Activated naive CD4-positive, alpha-beta T cell treated with anti-CD3 and anti-CD28 coated beads, Interleukin-2, amount 50 U/mL, for 16 hours (primary cell): ENCODE measurements at places on chromosomes 16 and 17.

GRCh38 chr17:9862220-9862619, 36.5 kb downstream of the GLP2R start:
- no peak for DNase-seq

GRCh38 chr16:11679250-11679649, 11.0 kb downstream of the SNN start:
- DNase-seq: no peak

- DNase-seq: no peak
These were observed 44.1 kb downstream of the CFDP1 start for GRCh38 chr16:75389096-75389690.

- no peak for DNase-seq
These were observed 526 bp upstream of the RNASEK start for GRCh38 chr17:7011942-7012254.

DNA sequence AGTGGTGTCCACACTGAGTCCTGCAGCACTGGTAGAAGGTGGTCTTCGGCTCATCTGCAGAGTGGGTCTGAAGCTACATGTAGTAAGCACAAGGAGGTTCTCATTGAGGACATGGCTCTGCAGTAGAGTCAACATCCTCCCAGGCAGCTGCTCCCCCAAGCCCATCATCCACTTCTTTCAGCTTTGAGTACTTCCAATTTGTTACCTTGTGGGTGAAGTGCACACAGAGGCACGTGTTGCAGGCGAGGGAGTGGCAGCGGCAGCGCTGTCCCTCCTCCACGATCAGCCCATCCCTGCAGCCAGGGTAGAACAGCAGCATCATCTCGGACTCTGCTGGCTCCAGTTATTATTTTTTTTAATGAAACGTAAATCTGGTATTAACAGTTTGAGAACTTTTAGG, 1.8 kb upstream of the SSTR2 start:
- no peak for DNase-seq

DNA sequence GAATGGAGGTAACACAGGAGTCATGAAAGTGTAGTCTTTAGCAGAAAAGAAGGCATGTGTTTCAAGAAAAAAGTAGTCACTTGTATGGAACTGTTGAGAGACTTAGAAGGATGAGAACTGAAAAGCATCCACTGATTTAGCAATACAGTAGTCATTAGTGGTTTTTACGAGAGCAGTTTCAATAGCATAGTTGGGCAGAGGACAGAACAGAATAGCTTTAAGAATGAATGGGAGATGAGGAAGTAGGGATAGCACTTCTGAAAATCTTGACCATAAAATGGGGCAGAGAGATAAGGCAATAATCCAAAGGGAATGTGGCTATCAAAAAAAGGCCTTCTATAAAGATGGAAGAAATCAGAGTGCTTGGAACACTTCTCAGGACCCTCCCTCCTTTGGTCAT, 64.8 kb upstream of the C17orf78 start:
- DNase-seq: no peak

GRCh38 chr16:67277999-67278772, 1.1 kb upstream of the PLEKHG4 start:
- no peak for DNase-seq

- DNase-seq: no peak
These were observed 589 bp upstream of the FBF1 start for GRCh38 chr17:75941442-75941819.

- no peak for DNase-seq
These were observed 1.0 kb downstream of the HOXB5 start for GRCh38 chr17:48592577-48592976.

- DNase-seq: no peak
These were observed 935.9 kb downstream of the CDH11 start for GRCh38 chr16:64185954-64186353.

DNA sequence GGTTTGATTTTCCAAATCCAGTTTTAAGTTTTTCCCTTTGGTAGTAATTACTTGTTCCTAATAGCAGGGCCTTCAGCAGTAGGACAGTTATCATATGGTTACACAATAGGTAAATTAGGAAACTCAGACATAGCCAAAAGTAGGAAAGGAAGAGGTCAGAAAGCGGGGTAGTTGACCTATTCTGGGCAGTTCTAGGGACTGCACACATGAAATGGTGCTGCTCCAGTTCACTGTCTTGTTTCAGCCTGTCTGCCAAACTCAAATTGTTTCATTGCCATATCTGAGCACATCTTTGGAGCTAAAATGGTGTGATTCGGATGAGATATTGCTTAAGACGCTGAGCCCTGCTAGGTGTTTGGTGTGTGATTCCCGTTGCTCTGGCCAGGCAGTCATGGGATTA, 56.7 kb downstream of the TANGO6 start:
- no peak for DNase-seq
